Vagina (tissue), 2 donors: ENCODE measurements at places on chromosomes 12 and 14.

- no peaks in the 10 kb centered on the region for H3K36me3 ChIP-seq
- H3K27ac ChIP-seq = no peak overlapping the region
- H3K4me3 ChIP-seq = no peak overlapping the region
- H3K4me1 ChIP-seq = peaks cover 48% of the 10 kb centered on the region
- no peaks in the 10 kb centered on the region for H3K27me3 ChIP-seq
Observed at GRCh38 chr14:93303659-93304058, 29.2 kb downstream of the BTBD7 start.

DNA sequence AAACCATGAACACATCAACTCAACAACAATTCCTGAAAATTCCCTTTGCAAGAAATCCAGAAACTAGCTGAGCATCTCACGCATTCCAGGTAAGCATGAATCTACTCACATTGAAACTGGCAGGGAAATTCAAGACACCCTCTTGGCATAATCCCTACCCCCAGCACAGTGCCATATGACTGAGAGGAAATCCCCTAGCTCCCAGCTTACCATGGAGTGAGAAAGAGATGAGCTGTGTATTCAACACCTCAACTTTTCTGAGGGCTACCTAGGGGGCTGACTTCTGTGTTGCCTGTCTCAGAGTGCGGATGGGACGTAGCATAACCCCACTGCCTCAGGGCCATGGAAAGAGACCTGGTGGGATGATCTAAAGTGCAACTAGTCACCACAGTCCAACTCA lies 37.7 kb upstream of the GPR132 start:
- H3K36me3 ChIP-seq = no peaks in the 10 kb centered on the region
- H3K4me3 ChIP-seq = no peak overlapping the region
- H3K27ac ChIP-seq = no peak overlapping the region

GRCh38 chr14:99137001-99137700 lies 134.8 kb downstream of the BCL11B start:
- peak; percentile 77 for DNase-seq
- H3K27ac ChIP-seq = no peak overlapping the region
- no peaks in the 10 kb centered on the region for H3K36me3 ChIP-seq
- H3K27me3 ChIP-seq = no peaks in the 10 kb centered on the region
- no peak overlapping the region for H3K4me3 ChIP-seq

DNA sequence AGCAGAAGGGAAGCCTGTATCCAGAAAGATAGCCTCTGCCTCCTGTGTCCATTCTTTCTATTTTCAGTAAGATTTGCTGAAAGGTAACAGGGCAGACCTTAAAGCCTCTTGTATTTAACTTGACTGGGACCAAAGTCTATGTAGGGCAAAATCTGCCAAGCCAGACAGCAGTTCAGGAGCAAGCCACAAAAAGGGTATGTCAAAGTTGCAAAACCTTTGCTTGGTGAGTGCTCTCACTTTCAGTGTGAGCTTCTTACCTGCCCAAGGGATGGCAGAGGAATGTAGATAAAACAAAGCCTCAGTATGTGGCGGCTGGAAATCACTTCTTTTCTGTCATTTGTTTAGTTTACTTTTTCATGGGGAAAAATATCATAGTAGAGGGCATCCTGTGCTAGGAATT lies 63.1 kb downstream of the PLEKHG7 start:
- DNase-seq = no peak
- H3K27ac ChIP-seq = no peak overlapping the region
- H3K36me3 ChIP-seq = no peaks in the 10 kb centered on the region
- no peaks in the 10 kb centered on the region for H3K27me3 ChIP-seq
- no peaks in the 10 kb centered on the region for H3K4me1 ChIP-seq

DNA sequence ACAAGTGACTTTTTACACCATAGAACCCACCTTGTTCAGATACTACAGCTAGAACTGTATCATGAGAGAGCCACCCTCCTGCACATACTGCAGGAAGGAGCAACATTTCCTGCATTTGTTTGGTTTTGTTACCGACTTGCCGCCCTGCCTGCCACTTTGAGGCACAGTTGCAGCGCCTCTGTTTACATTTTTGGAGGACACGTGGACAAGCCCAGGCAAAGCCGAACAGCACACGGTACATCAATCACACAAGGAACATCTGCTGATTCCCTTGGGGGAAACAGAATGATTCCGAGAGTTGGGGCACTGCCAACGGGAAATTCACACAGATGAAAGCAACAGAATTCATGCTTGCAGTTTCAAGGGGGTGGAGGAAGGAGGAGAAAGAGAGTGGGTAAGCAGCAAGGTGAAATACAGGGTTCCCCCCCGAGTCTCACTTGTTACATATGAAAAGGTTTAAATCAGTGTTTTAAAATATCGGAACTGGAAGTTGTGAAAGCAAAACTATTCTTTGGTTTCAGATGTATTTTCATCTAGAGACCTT lies 110.7 kb downstream of the BTG1 start:
- H3K27me3 ChIP-seq = no peaks in the 10 kb centered on the region
- DNase-seq = no peak
- H3K4me3 ChIP-seq = peak overlapping the region; percentile 27
- H3K36me3 ChIP-seq = no peaks in the 10 kb centered on the region
- peak overlapping the region; percentile 67 for H3K27ac ChIP-seq

DNA sequence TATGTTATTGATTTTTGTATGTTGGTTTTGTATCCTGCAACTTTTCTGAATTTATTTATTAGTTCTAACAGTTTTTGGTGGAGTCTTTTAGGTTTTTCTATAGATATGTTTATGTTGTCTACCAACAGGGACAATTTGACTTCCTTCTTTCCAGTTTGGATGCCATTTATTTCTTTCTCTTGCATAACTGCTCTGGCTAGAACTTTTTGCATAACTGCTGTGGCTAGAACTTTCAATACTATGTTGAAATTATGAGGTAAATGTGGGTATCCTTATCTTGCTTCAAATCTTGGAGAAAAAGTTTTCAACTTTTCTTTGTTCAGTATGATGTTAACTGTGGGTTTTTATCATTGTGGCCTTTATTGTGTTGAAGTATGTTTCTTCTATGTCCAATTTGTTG lies 39.9 kb upstream of the PLBD1 start:
- no peaks in the 10 kb centered on the region for H3K27me3 ChIP-seq
- no peaks in the 10 kb centered on the region for H3K4me1 ChIP-seq
- H3K27ac ChIP-seq = no peak overlapping the region
- no peak for DNase-seq
- no peaks in the 10 kb centered on the region for H3K36me3 ChIP-seq

DNA sequence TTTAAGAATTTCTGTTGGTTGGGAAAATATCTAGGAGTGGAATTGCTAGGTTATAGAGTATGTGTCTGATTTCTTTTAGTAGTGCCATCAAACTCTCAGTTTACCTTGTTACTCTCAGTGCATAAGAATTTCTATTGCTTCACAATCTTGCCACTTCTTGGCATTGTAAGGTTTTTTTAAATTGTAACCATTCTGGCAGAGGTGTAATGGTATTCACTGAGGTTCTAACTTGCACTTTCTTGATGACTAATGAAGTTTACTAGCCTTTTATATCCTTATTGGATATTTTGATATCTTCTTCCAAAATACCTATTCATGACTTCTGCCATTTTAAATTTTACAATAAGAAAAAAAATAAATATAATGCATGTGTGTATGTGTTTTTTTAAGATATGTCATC lies 478.0 kb downstream of the NAV3 start:
- no peaks in the 10 kb centered on the region for H3K27me3 ChIP-seq
- no peaks in the 10 kb centered on the region for H3K36me3 ChIP-seq
- H3K27ac ChIP-seq = no peak overlapping the region
- H3K4me3 ChIP-seq = no peak overlapping the region
- no peak for DNase-seq

DNA sequence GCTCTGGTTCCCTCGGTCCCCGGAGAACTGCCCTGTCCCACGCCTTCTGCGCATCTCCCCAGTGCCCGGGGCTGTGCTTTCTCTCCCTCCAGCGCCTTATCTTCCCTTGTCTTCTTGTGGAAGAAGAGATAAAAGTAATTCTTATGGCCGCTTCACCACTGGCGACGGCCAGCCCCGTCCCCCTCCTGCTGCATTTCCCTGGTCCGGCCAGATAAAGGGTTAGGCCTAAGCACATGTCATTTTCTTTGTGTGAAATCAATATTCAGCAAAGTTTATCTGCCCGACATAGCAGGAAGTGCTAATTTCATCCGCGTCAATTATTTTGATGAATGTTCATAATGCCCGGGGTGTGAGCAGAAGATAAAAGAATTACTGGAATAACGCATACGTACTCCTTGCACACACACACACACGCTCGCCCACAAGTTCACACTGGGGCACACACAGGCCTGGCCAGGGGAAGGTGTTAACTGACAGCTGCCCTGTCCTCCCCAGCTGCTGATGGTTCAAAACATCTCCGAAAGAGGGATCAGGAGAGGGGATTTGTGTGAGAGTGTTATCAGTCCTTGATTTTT lies 177.7 kb upstream of the LHX5 start:
- no peaks in the 10 kb centered on the region for H3K4me1 ChIP-seq
- DNase-seq = no peak
- no peaks in the 10 kb centered on the region for H3K27me3 ChIP-seq
- no peaks in the 10 kb centered on the region for H3K36me3 ChIP-seq
- no peak overlapping the region for H3K27ac ChIP-seq
- no peak overlapping the region for H3K4me3 ChIP-seq

DNA sequence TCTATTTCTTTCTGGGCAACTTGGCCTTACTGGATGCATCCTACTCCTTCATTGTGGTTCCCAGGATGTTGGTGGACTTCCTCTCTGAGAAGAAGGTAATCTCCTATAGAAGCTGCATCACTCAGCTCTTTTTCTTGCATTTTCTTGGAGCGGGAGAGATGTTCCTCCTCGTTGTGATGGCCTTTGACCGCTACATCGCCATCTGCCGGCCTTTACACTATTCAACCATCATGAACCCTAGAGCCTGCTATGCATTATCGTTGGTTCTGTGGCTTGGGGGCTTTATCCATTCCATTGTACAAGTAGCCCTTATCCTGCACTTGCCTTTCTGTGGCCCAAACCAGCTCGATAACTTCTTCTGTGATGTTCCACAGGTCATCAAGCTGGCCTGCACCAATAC lies 5.3 kb downstream of the OR4N5 start:
- no peak overlapping the region for H3K27ac ChIP-seq
- no peaks in the 10 kb centered on the region for H3K36me3 ChIP-seq
- H3K4me1 ChIP-seq = no peaks in the 10 kb centered on the region
- no peak overlapping the region for H3K4me3 ChIP-seq
- DNase-seq = no peak
- H3K27me3 ChIP-seq = no peaks in the 10 kb centered on the region

DNA sequence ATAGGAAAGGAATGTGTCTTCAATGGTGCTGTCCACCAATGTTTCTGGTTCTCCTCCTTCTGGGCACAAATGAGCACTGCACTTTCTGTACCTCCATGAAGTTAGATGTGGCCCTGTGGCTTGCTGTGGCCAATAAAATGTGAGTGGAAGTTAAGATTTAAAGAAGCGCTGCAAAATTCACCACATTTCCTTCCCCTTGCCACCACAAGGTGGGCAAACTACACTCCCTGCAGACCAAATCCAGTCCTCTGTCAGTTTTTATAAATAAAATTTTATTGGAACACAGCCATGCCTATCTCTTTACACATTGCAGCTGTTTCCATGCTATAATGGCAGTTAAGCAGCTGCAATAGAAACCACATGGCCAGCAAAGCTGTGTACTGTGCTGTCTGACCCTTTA lies 141.4 kb upstream of the TMPO start:
- no peaks in the 10 kb centered on the region for H3K27me3 ChIP-seq
- H3K36me3 ChIP-seq = no peaks in the 10 kb centered on the region
- H3K4me3 ChIP-seq = no peak overlapping the region
- no peak overlapping the region for H3K27ac ChIP-seq
- no peaks in the 10 kb centered on the region for H3K4me1 ChIP-seq

- H3K27me3 ChIP-seq = no peaks in the 10 kb centered on the region
- no peak for DNase-seq
- H3K4me3 ChIP-seq = peak overlapping the region; percentile 85
- H3K36me3 ChIP-seq = no peaks in the 10 kb centered on the region
Observed at GRCh38 chr12:71685312-71685906, 473 bp upstream of the TMEM19 start.

GRCh38 chr12:1720494-1720893 lies 29.6 kb downstream of the ADIPOR2 start:
- no peak for DNase-seq
- no peak overlapping the region for H3K27ac ChIP-seq
- H3K36me3 ChIP-seq = no peaks in the 10 kb centered on the region

DNA sequence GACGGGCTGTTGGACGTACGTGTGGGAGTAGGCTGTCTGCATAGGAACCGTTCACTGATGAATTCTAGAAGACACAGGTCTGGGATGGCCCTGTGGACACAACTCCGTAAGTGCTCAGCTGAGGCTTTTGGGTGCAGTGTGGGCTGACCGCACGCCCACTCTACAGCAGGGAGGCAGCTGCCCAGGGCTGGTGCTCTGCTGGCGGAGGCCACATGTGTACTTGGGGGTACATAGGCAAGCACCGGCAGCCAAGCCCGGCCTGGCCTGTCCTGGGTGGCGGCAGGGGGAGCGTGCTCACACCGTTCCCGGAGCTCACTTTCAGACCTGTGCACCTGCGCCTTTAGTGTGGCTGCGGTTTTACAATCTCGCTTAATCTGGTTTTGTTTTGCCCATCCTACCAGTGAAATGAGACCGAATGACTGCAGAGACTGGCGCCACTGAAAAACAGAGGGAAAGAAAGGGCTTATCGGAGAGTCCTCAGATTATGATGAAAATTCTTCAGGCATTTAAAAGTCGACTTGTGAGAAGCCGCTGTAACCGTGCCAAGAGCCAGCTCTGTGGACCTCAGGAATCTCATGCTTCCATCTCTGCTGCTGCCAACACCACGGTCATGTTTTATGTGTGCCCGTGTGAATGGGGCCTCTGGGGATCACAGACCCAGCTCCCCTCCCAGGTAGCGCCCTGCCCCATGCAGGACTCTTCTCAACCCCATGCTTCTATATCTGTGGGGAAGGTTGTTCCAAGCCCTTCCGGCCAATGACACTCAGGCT lies 45.8 kb downstream of the SSH1 start:
- H3K4me1 ChIP-seq = peaks cover 25% of the 10 kb centered on the region
- H3K4me3 ChIP-seq = no peak overlapping the region
- peaks cover 63% of the 10 kb centered on the region for H3K36me3 ChIP-seq
- H3K27me3 ChIP-seq = no peaks in the 10 kb centered on the region
- DNase-seq = no peak
- H3K27ac ChIP-seq = no peak overlapping the region

GRCh38 chr12:32483499-32483898 lies 84.1 kb downstream of the FGD4 start:
- H3K27me3 ChIP-seq = no peaks in the 10 kb centered on the region
- no peak overlapping the region for H3K27ac ChIP-seq

GRCh38 chr12:24608637-24609285 lies 340.1 kb downstream of the BCAT1 start:
- no peak overlapping the region for H3K4me3 ChIP-seq
- no peak for DNase-seq
- H3K36me3 ChIP-seq = no peaks in the 10 kb centered on the region
- H3K27me3 ChIP-seq = no peaks in the 10 kb centered on the region
- H3K4me1 ChIP-seq = no peaks in the 10 kb centered on the region
- no peak overlapping the region for H3K27ac ChIP-seq

GRCh38 chr14:104105071-104105821 lies 19.7 kb downstream of the ASPG start:
- H3K4me3 ChIP-seq = no peak overlapping the region
- no peak for DNase-seq
- peaks cover 11% of the 10 kb centered on the region for H3K4me1 ChIP-seq
- H3K27me3 ChIP-seq = no peaks in the 10 kb centered on the region
- peak overlapping the region; percentile 27 for H3K27ac ChIP-seq
- no peaks in the 10 kb centered on the region for H3K36me3 ChIP-seq
